ENCODE measurements at places on chromosomes 5 and 9.

DNA sequence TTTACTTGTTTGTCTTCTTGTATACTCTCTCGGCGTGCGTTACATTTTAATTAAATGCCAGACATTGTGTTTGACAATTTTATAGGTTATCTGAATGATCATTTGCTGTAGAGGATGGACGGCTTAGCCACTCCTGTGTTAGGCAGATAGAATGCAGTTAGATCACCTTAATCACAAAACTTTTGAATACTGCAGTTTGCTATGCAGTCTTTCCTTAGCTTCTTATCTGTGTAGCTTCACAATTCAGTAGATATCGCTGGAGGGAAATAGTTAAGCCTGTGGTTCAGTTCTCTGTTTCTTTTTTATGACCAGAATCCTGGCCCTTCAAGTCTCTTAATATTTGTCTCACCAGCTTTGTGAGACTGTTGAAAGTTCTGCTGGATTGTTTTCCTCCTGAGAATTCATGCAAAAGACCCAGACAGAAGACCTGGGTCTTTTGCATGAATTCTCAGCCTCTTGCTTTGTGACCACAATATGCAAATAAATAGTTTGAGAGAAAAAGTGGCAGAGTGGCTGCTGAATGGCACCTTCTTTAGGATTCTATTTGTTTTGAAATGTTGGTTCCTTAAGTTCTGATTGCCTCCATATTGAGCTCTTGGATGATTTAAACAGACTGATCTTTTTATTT is 40.2 kb downstream of the RASA1 start:
- DNase-seq, result no peak

GRCh38 chr5:163261647-163262269 is 175.6 kb upstream of the CCNG1 start:
- no peak for DNase-seq

- no peak for DNase-seq
Observed at GRCh38 chr9:137326445-137327065, 24.5 kb upstream of the NRARP start.

GRCh38 chr5:106094204-106094607 is 1576.5 kb downstream of the EFNA5 start:
- DNase-seq, result no peak

GRCh38 chr5:58043032-58043945 is 416.6 kb downstream of the PLK2 start:
- no peak for DNase-seq

DNA sequence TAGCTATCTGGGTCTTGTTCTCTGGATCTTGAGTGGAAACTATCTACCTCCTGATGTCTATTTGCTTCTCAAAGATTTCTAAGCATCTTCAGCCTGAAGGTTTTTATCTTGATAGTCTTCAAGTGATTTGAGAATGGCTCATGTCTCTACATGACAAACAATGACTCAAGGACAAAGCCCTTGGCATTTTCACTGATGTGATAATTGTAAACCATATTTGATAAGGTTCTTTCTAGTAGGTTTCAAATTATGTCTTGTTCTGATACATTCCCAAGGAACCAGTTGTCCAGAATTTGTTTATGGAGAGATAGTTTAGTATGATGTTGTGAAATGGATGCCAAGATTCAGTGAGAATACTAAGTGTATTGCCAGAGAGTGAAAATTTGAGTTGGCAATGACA is 1079.3 kb upstream of the CDH9 start:
- no peak for DNase-seq

- no peak for DNase-seq
Observed at GRCh38 chr5:18662231-18662630, 1028.0 kb downstream of the TAF11L14 start.

DNA sequence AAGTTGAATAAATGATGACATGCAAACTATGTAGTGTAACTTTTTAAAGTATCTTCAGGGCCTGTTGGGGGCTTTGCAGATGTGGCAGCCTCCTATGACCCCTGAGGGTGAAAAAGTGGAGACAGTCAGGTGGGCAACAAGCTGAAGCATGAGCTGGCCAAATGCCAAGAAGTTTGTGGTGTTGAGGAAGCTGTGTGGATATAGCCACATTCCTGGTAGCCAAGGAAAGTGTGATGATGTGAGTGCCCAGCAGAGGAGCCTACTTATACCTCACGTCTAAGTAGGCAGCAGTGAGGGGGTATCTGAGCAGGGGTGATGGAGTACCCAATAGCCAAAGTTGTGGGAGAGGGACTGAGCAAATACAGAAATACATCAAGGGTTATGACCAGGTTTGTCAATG is 621.2 kb upstream of the CDH6 start:
- no peak for DNase-seq

DNA sequence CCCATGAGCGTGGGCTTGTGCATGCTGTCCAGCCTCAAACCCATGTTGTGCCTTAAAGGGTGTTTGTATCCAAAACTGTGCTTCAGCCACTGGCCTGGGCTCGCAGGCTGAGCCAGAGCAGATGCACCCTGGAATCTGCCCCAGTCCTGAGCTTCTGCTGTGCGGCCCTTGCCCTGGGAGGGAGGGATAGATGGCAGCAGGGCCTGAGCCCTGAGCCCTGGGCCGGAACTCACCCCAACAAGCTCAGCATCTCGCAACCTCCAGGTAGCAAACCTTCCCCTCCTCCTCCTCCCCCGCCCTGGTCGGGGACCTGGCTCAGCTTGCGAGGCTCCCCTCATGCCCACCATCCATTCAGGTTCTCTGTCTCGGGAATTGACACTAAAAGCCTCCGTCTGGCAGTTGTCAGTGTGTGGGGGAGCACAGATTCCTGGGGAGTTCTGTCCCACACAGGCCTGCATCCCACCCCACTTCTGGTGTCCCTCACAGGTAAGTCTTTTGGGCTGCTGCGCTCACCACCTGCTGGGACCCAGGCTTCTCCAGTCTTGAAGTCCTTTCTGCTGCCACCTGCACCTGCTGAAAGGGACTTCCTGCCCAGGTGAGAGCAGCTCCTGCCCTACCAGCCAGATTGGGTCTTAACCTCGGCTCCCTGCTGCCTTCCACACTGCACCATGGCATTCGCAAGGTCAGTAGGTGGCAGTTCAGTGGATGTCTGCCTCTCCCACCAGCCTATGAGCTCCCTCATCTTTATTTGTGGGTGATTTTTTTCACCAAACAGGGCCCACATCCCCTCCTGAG is 55.2 kb upstream of the OLFM1 start:
- no peak for DNase-seq

DNA sequence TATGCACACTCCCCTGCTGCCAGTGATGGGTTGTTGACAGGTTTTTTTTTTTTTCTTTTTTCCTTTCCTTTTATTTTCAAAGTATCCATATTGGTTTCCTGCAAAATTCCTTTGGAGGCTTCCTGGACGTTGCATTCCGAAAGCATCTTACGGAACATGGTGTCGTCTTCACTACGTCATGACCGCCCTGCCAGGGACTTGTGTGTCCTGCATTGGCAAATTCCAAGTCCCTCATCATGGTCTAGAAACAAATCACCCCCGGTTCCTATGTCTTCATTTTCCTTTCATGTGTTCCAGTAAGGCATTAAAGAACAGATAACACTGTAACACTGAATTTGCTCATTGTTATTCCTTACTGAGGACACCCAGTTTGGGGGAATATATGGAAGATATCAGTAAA is 35.0 kb upstream of the ADAMTSL1 start:
- no peak for DNase-seq

- no peak for DNase-seq
Observed at GRCh38 chr5:96726802-96727201, 64.6 kb downstream of the CAST start.

DNA sequence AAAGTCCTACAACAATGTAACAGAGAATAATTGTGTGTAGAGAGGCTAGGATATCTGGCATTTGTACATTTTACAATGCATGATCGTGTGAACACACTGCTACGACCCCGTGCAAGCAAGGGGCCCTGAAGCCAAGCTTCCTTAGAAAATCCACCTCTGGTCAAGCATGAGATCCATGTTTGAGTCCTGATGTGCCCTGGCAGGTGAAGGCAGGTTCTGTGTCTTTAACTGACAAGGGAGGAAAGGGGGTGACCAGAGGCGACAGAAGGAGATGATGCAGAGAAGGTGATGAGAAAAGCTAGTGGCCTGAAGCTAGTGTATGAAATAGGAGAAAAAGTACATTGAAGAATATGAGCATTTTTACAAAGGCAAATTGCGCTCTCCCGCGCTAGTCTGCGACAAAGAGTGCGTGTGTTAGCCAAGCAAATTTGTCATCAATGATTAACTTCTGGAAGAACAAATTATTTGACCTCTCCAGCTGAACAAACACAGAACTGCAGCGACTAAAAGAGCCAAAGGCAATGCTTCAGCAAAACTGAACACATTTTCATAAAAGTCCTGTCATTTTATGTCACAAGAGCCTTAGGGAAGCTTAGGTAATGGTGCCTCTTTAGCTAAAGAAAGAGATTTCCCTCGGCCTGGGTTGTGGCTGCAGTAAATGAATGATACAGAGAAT is 101.7 kb upstream of the DAPK1 start:
- no peak for DNase-seq

All from AG04449 (cell line).